ENCODE measurements at places on chromosomes 1 and 21.

DNA sequence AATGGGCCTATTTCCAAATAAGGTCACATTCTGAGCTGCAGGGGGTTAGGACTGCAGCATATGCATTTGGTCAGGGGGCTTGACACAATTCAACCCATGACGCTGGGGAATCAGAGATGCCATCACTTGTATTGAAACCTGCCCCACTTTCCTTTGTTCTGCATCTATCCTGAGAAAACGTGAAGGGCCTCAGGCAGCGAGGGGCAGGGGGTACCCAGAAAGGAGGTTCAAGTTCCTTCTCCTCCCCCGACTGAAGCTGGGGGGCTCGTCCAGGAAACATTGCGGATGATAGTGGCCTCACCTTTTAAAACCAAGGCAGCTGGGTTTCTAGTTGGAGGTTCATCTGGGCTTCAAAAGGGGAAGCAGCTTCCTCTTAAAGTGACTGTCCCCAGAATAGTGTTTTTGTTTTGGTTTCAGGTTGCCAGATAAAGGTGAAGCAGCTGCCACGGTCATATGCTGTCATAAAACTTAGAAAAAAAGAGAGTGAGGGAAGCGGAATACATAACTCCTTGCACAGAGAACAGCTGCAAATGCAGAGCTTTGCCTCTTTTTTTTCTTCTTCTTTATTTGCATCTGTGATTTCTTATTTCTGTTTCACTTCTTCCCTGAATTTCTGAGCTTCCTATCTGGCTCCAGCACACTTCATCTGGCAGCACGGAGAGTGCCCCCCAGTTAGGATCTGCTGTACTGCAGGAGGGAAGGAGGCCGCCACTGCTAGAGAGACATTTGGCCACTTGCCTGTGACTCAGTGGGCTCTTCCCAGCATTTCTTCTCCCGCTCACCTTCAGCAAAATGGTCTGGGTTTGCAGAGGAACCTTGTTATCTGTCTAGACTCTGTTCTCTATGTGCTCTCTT lies 142.0 kb downstream of the AJAP1 start:
- no peak for DNase-seq

DNA sequence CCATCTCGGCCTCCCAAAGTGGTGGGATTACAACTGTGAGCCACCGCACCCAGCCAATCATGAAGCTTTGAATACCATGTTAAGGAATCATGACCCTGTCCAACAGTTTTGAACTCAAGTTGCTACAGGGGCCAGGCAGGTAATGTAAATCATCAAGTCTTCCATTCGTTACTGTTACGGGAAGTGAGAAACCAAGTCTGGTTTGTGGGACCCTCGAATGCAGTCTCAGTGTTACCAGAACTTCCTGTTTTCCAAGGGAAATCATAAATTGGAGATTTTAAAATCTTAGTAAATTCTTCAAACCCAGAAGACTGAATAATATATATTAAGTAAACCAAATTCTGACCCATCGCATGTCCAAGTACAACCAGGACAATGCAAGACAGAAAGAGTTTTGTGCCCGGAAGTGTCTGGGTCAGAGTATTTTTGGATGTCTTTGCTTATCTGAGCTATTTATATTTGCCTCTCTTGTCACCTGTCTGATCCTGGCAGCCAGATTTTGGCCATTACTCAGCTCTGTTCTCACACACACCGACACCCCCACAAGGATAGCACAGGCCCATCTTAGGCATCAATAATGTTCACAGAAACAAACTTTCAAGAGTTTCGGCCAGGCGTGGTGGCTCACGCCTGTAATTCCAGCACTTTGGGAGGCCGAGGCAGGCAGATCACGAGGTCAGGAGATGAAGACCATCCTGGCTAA lies 8.8 kb downstream of the ATP5IF1 start:
- no peak for DNase-seq

- no peak for DNase-seq
These were observed 20.5 kb upstream of the SMYD3 start for GRCh38 chr1:246527402-246528088.

- DNase-seq: no peak
These were observed 19.7 kb downstream of the KIAA1614 start for GRCh38 chr1:180932378-180932777.

GRCh38 chr1:15963968-15964648 lies 11.8 kb downstream of the ZBTB17 start:
- no peak for DNase-seq

DNA sequence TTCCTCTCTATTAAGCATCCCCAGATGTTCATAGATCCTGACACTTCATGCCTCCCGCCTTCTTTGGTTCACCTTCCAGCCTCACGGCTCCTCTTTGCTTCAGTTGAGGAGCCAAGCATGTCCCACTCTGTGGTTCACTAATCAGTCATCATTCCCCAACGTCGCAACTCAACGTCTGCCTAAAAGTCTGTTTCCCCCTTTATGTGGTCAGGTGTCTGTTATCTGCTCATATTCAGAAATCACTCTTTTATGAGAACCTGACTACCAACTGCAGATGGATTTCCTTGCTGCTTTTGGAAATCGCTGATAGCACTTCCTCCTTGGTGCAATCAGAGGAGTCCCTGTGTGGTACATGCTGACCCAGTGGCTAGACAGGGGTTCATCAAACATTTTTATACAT lies 94.1 kb upstream of the VANGL1 start:
- no peak for DNase-seq

- no peak for DNase-seq
These were observed 10.7 kb downstream of the INTS7 start for GRCh38 chr1:212024469-212025149.

GRCh38 chr21:41589131-41589530 lies 81.2 kb upstream of the TMPRSS2 start:
- no peak for DNase-seq

GRCh38 chr21:44582055-44582454 lies 1.7 kb upstream of the KRTAP10-5 start:
- no peak for DNase-seq

- no peak for DNase-seq
These were observed 26.8 kb downstream of the PTTG1IP start for GRCh38 chr21:44846485-44847260.

DNA sequence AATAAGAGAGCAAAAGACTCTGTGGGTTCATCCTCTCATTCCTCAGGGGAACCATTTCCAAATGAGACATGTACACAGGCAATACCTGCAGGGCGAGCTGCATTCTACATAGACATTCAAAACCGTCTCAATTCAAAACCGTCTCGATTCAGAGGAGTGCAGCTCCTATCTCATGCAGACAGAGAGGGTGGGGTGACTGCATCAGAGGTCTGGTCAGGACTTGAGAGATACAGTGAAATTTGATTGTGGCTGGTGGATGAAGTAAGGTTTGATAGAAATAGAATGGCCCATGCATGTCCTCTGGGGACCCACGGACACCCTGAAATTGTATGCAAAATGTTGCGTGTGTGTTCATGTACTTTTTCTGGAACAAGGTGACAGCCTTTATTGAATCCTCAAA lies 27.3 kb downstream of the TEX35 start:
- DNase-seq: no peak

DNA sequence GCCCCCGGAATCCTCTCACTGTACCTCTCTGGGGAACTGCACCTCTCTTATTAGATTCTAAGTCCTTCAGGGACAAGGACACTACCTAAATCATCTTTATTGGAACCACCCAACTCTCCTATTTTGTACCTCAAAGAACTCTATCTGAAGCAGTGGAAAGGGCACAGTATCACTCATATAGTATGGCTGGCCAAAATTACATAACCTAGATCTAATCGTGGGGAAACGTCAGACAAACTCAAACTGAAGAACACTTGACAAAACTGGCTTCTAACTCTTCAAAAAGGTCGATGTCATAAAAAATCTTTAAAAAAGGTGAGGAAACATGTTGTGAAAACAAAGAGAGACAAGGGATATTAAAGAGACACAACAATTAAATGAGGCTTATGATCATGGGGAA lies 210.0 kb downstream of the SLC45A1 start:
- DNase-seq: no peak

GRCh38 chr1:48611841-48612240 lies 139.8 kb upstream of the SPATA6 start:
- no peak for DNase-seq

- DNase-seq: no peak
These were observed 29.6 kb downstream of the IVNS1ABP start for GRCh38 chr1:185287451-185287850.

- DNase-seq: no peak
These were observed 20.7 kb upstream of the TMPRSS15 start for GRCh38 chr21:18424276-18424675.

DNA sequence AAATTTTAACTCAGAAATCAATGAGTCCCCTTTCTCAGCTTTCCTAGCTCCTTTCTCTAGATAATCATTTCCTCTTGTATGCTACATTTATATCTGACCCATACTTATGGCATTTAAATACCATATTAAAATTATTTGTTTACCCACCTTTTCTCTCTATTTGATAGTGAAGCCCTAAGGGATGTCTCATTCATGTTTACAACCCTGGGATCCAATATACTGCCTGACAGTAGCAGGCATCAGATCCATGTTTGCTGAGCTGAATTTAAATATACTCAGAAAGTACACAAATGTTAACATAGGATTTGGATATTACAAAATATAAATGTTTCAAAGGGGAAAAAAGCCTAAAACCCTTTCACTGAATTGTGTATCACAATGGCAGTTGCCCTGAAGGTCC lies 26.5 kb downstream of the SCMH1 start:
- no peak for DNase-seq

GRCh38 chr1:87148661-87149060 lies 180.0 kb upstream of the LMO4 start:
- no peak for DNase-seq

- DNase-seq: no peak
These were observed 20.3 kb downstream of the SUSD4 start for GRCh38 chr1:223343692-223344091.

DNA sequence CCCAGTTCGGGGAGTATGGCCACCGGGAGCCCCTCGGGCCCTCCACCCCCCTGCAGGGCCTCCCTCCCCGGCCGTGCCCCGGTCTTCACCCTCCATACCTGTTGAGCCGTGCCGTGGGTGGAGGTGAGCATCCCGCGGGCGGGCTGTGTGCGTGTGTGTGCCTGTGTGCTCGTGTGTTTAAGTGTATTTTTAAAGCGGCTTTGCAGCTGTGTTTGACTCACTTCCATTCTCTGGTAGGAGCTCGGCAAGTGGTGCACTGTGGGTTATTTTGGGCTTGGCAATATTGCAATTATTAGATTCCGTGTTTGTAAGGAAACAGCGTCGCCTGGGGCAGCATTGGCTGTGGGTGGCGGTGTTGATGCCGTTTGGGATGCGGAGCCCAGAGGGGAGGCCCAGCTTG lies 20.3 kb upstream of the PLCH2 start:
- no peak for DNase-seq

DNA sequence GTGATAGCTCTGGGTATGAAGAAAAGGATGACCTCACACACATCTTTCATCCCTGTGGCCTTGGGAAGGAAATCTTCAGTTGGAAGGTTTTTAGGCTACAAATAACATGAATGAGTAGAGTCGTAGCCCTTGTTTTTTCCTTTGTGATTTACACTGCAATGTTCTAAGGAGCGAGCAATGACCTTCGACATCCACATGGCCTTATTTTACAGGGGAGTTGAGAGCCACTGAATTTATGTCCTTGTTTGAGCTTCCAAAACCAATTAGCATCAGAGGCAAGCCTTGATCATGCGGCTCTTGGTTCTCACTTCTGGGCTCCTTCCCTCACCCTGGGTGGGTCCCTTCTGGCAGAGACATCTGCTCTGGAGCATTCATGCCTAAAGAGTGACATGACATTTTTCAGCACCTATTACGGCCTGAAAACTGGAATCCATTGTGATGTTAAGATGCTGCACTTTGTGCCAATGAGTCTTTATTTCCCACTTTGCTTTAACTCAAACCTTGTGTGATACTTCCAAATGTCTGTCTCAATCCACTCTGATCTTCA lies 70.5 kb upstream of the RUNX1 start:
- no peak for DNase-seq

Data from stimulated activated CD4-positive, alpha-beta T cell treated with anti-CD3 and anti-CD28 coated beads, TNF-alpha, amount 100 ng/mL, for 1 hour (primary cell).